Camera-type eye (tissue), 1 donor: ENCODE measurements at places on chromosomes 12 and 14. TPM values are rescaled to one million over a fixed set of nuclear protein-coding genes. Genes with fewer than 3 reads are reported as not detected.

DTX1 gene
- total RNA-seq, result 19.1 TPM

IL31 gene
- not detected for total RNA-seq

SDR9C7 gene
- total RNA-seq, result 0.38 TPM

PKP2 gene
- 24.0 TPM for total RNA-seq

ADGRD1 gene
- total RNA-seq, result 17.2 TPM

HOXC12 gene
- not detected for total RNA-seq

IRAK3 gene
- total RNA-seq, result 12.0 TPM

RND1 gene
- total RNA-seq, result 2.3 TPM

DBX2 gene
- 0.22 TPM for total RNA-seq

CCDC197 gene
- not detected for total RNA-seq

MLF2 gene
- 153 TPM for total RNA-seq

RNASE3 gene
- total RNA-seq, result not detected

PLEKHD1 gene
- 2.0 TPM for total RNA-seq

CCDC196 gene
- total RNA-seq, result not detected

ZFYVE26 gene
- total RNA-seq, result 32.4 TPM

SMOC1 gene
- 25.9 TPM for total RNA-seq

CLEC2A gene
- total RNA-seq, result 1.1 TPM

RDH12 gene
- 2.6 TPM for total RNA-seq

BICD1 gene
- 49.5 TPM for total RNA-seq

HRK gene
- 0.60 TPM for total RNA-seq

AVPR1A gene
- total RNA-seq, result 25.7 TPM

MYO1H gene
- 0.82 TPM for total RNA-seq

SLC17A8 gene
- 3.6 TPM for total RNA-seq

CDKL1 gene
- total RNA-seq, result 15.9 TPM

TTC7B gene
- total RNA-seq, result 55.9 TPM

ARHGAP9 gene
- total RNA-seq, result 4.0 TPM

APOF gene
- not detected for total RNA-seq

NDUFA9 gene
- 63.7 TPM for total RNA-seq

HHIPL1 gene
- total RNA-seq, result 11.6 TPM

LHX5 gene
- not detected for total RNA-seq

CCDC38 gene
- total RNA-seq, result 0.27 TPM

SIX6 gene
- 44.8 TPM for total RNA-seq

BIN2 gene
- 4.2 TPM for total RNA-seq

KRT73 gene
- total RNA-seq, result not detected

TBX3 gene
- 13.9 TPM for total RNA-seq

AKAP5 gene
- 3.8 TPM for total RNA-seq

IL26 gene
- total RNA-seq, result not detected

KRT72 gene
- total RNA-seq, result not detected

FBLN5 gene
- total RNA-seq, result 69.1 TPM

NANOG gene
- not detected for total RNA-seq

ALDH2 gene
- 31.5 TPM for total RNA-seq

SRP54 gene
- 107 TPM for total RNA-seq

B4GALNT1 gene
- 9.6 TPM for total RNA-seq

MUCL1 gene
- not detected for total RNA-seq

GLT8D2 gene
- total RNA-seq, result 57.2 TPM

KCNA5 gene
- 24.7 TPM for total RNA-seq

MYF5 gene
- total RNA-seq, result 4.5 TPM

HOXC6 gene
- not detected for total RNA-seq

SLC39A5 gene
- total RNA-seq, result 2.4 TPM

GPR135 gene
- 7.9 TPM for total RNA-seq

ARF3 gene
- 50.5 TPM for total RNA-seq

STYK1 gene
- total RNA-seq, result 1.2 TPM

DAO gene
- not detected for total RNA-seq
